Activated naive CD8-positive, alpha-beta T cell treated with anti-CD3 and anti-CD28 coated beads, Interleukin-2, amount 50 U/mL, for 16 hours (primary cell): ENCODE measurements at places on chromosomes 12 and 14.

DNA sequence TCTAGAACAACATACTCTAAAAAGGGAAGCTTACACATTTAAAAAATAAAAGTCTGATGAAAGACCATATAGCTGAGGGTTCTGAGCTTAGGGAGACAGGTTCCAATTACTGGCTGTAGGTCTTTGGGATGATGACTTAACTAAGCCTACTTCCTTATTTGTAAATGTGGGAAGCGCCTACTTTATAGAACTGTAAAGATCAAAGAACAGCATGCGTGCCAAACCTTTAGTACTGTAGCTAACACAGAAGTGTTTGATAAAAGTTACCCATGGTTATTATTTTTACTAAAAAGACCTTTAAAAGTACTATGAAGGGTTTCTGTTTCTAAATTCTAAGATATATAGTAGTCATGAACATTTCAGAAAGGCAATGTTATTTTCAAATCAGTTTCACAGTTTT is 35.7 kb downstream of the STK38L start:
- DNase-seq, result no peak

DNA sequence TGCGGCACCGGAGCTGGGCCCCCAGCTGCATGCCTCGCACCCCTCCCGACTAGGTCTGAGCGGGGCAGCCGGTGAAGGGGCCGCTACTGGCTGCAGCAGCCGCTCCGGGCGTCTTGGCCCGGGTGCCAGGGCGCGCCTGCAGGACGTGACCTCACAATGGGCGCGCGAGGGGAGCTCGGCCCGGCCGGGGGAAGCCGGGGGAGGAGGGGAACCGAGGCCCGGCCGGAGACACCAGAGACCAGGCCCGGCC is 353 bp downstream of the BAG5 start:
- DNase-seq, result no peak

GRCh38 chr12:124909831-124910560 is 4.5 kb downstream of the UBC start:
- DNase-seq, result no peak

DNA sequence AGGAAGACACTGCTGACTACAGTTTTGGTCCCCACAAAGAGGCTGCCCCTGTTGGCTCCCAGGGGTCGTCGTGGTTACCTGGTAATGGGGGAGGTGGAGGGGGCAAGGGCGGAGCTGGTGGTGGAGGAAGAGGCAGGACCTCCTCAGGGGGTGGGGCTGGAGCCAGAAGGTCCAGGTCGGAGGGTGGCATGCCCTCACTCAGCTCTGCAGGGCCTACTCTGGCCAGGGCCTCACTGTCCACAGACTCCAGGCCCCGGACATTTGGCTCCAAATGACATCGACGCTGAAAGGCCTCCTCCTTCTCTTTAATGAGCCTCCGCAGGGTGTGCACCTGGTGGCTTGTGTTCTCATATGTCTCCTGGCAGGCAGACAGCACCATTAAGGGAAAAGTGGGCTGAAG is 28.5 kb downstream of the PRPF40B start:
- no peak for DNase-seq

GRCh38 chr14:67285876-67286452 is 44.7 kb downstream of the PALS1 start:
- no peak for DNase-seq

- peak; percentile 29 for DNase-seq
Observed at GRCh38 chr12:106136263-106136662, 2.5 kb downstream of the NUAK1 start.

DNA sequence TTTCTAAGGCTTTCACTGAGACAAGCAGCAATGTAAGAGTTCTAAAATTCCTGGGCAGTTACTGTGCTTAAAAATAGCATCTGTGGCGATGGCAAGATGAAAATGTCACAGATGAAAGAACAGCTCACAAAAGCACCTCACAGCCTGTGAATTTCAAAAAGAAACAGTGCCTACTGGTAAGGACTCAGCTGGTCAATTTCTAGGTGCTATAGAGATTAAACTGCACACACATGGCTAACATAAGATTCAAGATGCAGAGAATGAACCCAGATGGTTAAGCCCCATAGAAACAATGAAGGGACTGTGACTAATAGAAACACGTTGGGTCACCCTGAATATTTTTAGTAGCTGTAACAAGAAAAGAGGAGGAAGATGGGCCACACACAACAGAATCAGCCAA is 12.0 kb upstream of the IL26 start:
- no peak for DNase-seq

GRCh38 chr14:30753452-30753851 is 120.9 kb upstream of the COCH start:
- no peak for DNase-seq

GRCh38 chr12:4378772-4379171 is 740 bp downstream of the FGF23 start:
- no peak for DNase-seq

- no peak for DNase-seq
Observed at GRCh38 chr12:104863296-104863948, 94.7 kb downstream of the SLC41A2 start.

GRCh38 chr14:51521764-51522163 is 129.9 kb upstream of the FRMD6 start:
- no peak for DNase-seq

DNA sequence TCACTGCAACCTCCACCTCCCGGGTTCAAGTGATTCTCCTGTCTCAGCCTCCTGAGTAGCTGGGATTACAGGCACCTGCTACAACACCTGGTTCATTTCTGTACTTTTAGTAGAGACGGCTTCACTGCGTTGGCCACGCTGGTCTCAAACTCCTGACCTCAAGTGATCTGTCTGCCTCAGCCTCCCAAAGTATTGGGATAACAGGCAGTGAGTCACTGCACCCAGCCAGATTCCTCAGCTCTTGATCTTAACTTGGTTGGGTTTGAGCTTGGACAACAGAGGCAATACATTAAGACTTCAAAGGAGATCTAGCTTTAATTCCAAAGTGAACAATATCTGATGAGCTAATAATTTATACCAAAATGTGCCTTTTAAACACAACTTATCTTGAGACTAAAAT is 5.6 kb downstream of the DAZAP2 start:
- DNase-seq, result no peak

- DNase-seq, result no peak
Observed at GRCh38 chr12:25734529-25735180, 181.6 kb upstream of the LMNTD1 start.

- peak; percentile 38 for DNase-seq
Observed at GRCh38 chr12:131105736-131106348, 152.1 kb downstream of the ADGRD1 start.

GRCh38 chr12:12559719-12560296 is 2.9 kb downstream of the DUSP16 start:
- DNase-seq, result no peak

DNA sequence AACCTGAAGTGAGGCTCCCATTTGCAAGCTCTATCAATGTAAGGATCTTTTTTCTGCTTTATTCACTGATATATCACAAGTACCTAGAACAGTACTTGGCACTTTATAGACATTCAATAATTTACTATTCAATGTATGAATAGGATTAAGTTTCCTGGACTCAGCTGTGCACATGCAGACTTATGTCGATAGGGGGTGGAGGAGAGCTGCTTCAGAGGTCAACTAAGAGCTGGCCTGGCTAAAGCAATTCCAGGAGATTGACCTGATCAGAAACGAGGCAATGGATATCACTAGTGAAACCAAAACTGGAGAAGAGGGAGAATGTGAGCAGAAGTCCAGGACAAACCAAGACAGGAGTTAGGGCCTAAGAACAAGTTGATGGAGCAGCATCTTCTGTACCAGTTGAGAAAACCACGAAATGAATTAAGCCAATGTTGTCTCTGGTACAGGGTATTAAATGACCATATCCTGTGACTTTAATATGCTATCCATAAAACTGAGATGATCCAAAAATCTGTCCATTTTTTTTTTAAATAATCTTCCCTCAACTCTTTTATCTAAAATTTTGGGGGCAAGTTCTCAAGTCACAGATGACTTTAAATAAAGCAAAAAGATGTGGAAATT is 169.2 kb downstream of the PIK3C2G start:
- no peak for DNase-seq

DNA sequence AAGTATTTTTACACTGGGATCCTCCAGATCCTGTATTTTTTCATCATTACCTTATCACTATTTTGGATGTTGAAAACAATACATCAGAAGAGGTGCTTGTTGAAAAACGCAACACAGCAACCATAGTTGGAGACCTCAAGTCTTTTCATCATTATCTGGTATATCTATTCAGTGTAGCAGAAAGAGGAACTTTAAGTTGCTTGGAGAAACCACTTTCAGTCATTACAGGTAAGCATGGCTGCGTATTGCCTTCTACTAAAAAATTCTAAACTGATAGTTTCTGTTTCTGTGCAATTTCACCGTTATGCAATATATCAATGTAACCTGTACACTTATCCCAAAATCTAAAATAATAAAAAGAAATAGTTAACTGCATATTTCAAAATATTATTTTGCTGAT is 32.2 kb upstream of the PTPRQ start:
- no peak for DNase-seq

GRCh38 chr12:7107636-7108002 is 1.4 kb downstream of the C1RL start:
- DNase-seq, result no peak

GRCh38 chr14:84323978-84324377 is 1206.0 kb upstream of the FLRT2 start:
- DNase-seq, result no peak

DNA sequence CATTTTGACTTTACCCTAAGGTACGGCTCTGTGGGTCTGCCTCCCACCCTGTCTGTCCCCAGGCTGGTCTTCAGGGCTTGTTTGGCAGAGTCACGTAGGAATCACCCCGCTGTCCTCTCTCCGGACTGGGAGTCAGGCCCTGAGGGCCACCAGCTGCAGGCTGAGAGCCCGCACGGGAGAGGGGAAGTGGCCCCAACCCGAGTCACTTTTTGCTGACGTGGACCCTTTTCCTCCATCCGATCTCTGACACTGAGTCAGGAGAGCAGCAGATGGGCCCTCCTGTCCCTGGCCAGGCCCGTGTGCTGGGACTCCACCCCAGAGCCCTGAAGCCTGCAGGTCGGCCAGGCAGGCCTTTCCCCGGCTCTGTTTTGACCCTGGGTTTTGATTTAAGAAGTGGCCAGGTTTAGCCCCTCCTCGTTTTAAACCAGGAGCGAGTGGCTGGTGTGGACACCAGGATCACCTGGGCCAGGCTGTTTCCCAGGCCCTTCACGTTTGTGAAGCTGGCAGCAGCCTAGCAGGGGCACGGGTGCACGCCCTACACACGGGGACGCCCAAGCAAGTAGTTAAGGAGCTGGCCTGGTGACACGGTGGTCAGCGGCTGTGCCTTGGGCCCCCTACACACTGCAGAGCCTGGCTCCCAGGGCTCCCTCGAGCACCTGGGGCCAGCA is 12.5 kb upstream of the TEX22 start:
- no peak for DNase-seq

GRCh38 chr14:76389841-76390240 is 13.9 kb downstream of the ESRRB start:
- DNase-seq, result no peak

GRCh38 chr14:67680121-67680602 is 5.7 kb upstream of the VTI1B start:
- DNase-seq, result no peak

- no peak for DNase-seq
Observed at GRCh38 chr14:102218688-102219087, 79.0 kb downstream of the WDR20 start.

- DNase-seq, result no peak
Observed at GRCh38 chr12:67239061-67239460, 30.1 kb upstream of the CAND1 start.

- no peak for DNase-seq
Observed at GRCh38 chr12:42145197-42145549, 499 bp upstream of the GXYLT1 start.

- DNase-seq, result no peak
Observed at GRCh38 chr12:130674676-130675075, 41.4 kb downstream of the RIMBP2 start.

GRCh38 chr12:132322206-132323132 is 6.9 kb downstream of the GALNT9 start:
- no peak for DNase-seq

DNA sequence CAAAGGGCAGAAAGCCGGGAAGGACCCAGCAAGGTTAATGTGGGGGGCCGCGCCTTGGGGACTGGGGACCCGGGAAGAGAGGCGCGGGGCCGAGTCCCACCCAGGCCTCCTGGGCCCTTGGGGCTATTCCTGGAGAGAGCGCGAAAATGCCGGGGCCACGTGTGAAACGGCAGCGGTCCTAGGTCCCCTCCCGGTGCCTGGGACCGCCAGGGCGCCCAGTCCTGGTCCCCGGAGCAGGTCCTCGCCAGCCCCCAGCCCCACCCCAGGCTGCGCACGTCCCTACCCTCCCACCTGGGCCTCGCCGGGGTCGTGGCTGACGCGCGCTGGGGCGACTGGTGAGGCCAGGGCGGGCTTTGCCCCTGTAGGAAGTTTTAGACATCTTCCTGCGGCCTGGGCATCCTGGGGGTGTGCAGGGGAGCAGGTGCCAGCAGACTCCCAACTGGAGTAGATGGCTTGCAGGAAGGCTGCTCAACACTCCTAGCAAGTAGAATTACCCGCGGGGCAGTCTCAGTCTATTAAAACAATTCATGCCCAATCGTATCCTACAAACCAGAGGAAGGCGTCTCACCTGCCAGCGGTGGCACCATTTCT is 708 bp downstream of the FAR2 start:
- DNase-seq, result no peak

- DNase-seq, result no peak
Observed at GRCh38 chr12:102955926-102956737, 1.3 kb upstream of the ASCL1 start.

- no peak for DNase-seq
Observed at GRCh38 chr12:38291160-38291559, 25.4 kb upstream of the ALG10B start.

DNA sequence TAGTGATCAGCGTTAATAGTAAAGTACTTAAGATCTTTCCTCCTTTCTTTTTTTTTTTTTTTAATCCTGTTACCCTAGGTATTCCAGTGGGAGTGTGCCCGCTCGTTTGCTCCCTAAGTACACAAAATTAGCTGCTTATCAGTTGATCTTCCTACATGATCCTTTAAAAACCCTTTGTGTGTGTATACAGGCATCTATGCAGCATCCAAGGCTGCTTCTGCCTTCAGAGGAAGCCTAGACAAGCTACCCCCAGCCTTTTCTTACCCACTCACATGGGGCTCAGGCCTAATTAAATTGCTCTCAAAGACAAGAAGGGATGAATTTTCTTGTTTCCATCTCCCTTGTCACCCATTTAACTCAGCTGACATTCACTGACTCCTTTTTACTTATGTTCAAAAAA is 343.4 kb upstream of the LMO3 start:
- no peak for DNase-seq

GRCh38 chr14:104137297-104138097 is 890 bp upstream of the KIF26A start:
- DNase-seq, result peak; percentile 24

GRCh38 chr14:79415726-79416125 is 795.6 kb downstream of the DIO2 start:
- no peak for DNase-seq

GRCh38 chr12:111166779-111167540 is 201.9 kb downstream of the PHETA1 start:
- no peak for DNase-seq

- DNase-seq, result no peak
Observed at GRCh38 chr14:60106339-60106738, 14.6 kb downstream of the PCNX4 start.

- no peak for DNase-seq
Observed at GRCh38 chr12:54588110-54588889, at the start of gene PPP1R1A. Gene PPP1R1A, minus strand, starts transcription at chr12:54588659. Its CDS starts 171 bp downstream, at chr12:54588488.

- DNase-seq, result no peak
Observed at GRCh38 chr12:127284021-127284420, 982.9 kb upstream of the TMEM132C start.
